Stimulated activated CD4-positive, alpha-beta T cell treated with anti-CD3 and anti-CD28 coated beads, Interleukin-4, amount 100 ng/mL, for 48 hours (primary cell): ENCODE measurements at places on chromosomes 5 and 9.

GRCh38 chr5:84494453-84494852 lies 109.8 kb upstream of the EDIL3 start:
- no peak for DNase-seq

- DNase-seq = no peak
Measured at GRCh38 chr9:92664394-92665152, 5.4 kb downstream of the IPPK start.

- no peak for DNase-seq
Measured at GRCh38 chr9:107681988-107682387, 192.4 kb upstream of the KLF4 start.

- DNase-seq = no peak
Measured at GRCh38 chr9:136358888-136359287, 4.7 kb downstream of the DNLZ start.

GRCh38 chr5:96338624-96339415 lies 94.2 kb downstream of the PCSK1 start:
- no peak for DNase-seq

DNA sequence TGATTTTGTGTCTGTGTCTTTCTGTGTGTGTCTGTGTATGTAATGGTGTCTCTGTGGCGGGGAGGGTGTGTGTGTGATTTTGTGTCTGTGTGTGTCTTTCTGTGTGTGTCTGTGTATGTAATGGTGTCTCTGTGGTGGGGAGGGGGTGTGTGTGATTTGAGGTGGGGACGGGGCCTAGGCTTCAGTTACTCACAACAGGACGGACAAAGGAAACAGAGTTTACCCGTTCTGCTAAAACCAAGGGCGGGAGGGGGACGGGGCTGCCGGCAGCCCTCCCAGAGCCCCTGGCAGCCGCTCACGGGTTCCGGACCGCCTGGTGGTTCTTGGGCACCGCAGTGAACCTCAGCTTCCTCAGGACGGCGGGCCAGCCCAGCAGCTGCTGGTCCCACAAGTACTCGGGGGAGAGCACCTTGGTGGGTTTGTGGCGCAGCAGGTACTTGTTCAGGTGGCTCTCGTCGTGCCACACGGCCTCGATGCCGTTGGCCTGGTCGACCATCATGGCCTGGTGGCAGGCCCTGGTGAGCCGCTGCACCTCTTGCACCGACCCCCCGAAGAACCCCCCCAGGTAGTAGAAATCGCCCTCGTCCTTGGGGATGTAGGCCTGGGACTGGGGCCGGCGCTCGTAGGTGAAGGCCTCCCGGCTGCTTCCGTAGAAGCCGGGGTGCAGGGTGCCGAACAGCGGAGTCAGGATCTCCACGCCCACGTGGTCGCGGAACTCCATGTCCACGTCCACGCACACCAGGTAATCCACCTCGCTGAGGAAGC lies 19.4 kb downstream of the ABO start:
- DNase-seq = no peak

DNA sequence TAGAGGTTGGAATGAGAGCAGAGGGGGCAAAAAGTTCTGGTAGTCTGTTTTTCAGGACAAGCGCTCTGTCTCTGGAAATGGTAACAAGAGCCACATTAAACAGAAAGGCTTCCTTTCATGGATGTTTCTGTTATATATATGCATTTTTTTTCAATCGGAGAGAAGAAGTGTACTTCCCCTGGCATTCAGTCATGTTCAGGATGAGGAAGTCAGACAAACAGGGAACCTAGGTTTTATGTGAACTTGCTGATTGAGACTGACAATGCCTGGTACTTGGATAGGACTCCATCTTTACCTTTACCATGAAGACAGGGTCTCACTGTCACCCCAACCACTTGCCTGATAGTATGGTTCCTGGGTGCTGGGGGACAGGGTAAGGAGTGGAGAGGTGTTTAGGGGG lies 30.1 kb upstream of the ZBED3 start:
- no peak for DNase-seq

GRCh38 chr9:69056191-69056815 lies 20.8 kb downstream of the FXN start:
- no peak for DNase-seq

GRCh38 chr9:134486596-134486995 lies 155.0 kb upstream of the COL5A1 start:
- DNase-seq = no peak

GRCh38 chr9:92965759-92966517 lies 18.6 kb downstream of the FGD3 start:
- no peak for DNase-seq
